ENCODE measurements at places on chromosomes 1 and 21.

DNA sequence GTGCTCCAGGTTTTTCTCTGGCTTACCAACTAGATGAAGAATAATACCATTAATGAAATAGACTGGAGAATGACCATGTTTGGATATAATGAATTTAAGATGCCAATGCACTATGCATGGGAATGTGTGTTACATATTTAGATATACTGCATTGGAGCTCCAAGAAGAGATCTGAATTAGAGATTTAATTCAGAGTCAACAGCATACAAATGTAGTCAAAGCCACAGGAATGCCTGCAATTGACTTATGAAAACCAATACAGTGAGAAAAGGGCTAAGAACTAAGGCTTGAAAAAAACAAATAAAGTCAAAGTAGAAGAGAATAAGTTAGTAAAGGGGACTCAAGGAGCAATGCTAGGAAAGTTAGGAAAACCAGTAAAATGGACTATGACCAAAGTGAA is 59.1 kb downstream of the USP24 start:
- H3K27ac ChIP-seq, result peak overlapping the region; percentile 25
- H3K36me3 ChIP-seq, result peaks cover 61% of the 10 kb centered on the region
- H3K27me3 ChIP-seq, result no peaks in the 10 kb centered on the region
- H3K4me3 ChIP-seq, result no peak overlapping the region
- H3K4me1 ChIP-seq, result peaks cover 31% of the 10 kb centered on the region

DNA sequence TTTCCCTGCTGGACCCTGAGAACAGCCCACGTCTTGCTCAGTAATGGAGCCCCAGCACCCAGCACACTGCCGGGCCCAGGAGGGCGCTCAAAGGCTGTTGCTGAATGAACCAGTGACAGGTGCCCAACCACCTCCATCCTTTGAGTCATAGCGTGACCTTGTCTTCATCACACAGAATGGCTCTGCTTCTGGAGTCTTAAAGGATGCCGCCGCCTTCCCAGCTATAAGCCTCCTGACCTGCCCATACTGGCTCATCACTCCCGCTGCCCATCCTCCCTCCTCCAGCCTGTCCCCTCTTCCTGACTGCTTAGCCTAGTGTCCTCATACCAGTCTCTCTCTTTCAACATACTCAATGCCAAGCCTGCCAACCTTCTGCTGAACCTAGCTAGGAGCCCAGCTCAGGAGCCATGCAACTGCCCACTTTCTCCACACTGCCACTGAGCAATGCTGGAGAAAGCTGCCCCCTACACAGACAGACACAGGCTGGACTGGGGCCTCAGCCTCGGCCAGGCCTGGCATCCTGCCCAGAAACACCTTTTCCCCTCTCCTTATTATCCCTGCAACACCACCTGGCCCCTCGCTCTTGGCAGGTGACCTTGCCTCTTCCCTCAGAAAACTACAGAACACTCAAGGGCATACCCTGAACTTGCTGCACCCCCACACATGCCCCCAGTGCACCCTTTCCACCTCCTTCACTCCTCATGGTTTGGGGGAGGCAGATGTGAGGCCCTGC is 14.1 kb downstream of the TTC39A start:
- H3K4me1 ChIP-seq, result peaks cover 13% of the 10 kb centered on the region
- H3K27ac ChIP-seq, result no peak overlapping the region
- H3K4me3 ChIP-seq, result no peak overlapping the region
- DNase-seq, result no peak

GRCh38 chr1:36453051-36453450 is 2.8 kb upstream of the OSCP1 start:
- H3K36me3 ChIP-seq, result peaks cover 34% of the 10 kb centered on the region
- no peak for DNase-seq
- no peak overlapping the region for H3K4me3 ChIP-seq
- peaks cover 27% of the 10 kb centered on the region for H3K4me1 ChIP-seq

- no peak overlapping the region for H3K27ac ChIP-seq
- no peak overlapping the region for H3K4me3 ChIP-seq
- H3K4me1 ChIP-seq, result no peaks in the 10 kb centered on the region
- no peaks in the 10 kb centered on the region for H3K27me3 ChIP-seq
- DNase-seq, result no peak
These were observed 154.2 kb upstream of the DAB1 start for GRCh38 chr1:57578099-57578498.

GRCh38 chr1:162916407-162916806 is 55.4 kb upstream of the CCDC190 start:
- peaks cover 4% of the 10 kb centered on the region for H3K27me3 ChIP-seq
- no peak for DNase-seq
- H3K4me1 ChIP-seq, result no peaks in the 10 kb centered on the region
- no peak overlapping the region for H3K4me3 ChIP-seq
- peaks cover 1% of the 10 kb centered on the region for H3K36me3 ChIP-seq

DNA sequence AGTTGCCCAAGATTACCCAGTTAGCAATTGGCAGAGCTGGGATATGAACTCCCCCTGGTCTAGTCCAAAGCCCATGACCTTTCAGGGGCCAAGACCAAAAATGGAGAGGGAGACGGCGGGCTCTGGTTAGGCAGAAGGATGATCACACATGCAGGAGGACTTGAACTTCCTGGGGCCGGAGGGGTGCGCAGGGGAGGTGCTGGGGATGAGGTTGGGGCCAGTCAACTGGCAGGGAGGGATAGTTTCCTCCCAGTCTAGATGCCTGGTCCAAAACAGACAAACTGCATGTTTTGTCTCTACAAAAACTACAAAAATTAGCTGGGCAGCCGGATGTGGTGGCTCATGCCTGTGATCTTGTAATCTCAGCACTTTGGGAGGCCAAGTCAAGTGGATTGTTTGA is 78.1 kb downstream of the NKAIN1 start:
- peaks cover 3% of the 10 kb centered on the region for H3K27me3 ChIP-seq
- H3K27ac ChIP-seq, result no peak overlapping the region
- peaks cover 1% of the 10 kb centered on the region for H3K4me1 ChIP-seq

GRCh38 chr1:21703318-21703963 is 34.3 kb upstream of the RAP1GAP start:
- no peak overlapping the region for H3K27ac ChIP-seq
- peaks cover 51% of the 10 kb centered on the region for H3K36me3 ChIP-seq
- peaks cover 4% of the 10 kb centered on the region for H3K4me1 ChIP-seq

- H3K27ac ChIP-seq, result no peak overlapping the region
- H3K27me3 ChIP-seq, result no peaks in the 10 kb centered on the region
- H3K4me3 ChIP-seq, result no peak overlapping the region
- DNase-seq, result no peak
- H3K36me3 ChIP-seq, result no peaks in the 10 kb centered on the region
These were observed 2.1 kb downstream of the S100A16 start for GRCh38 chr1:153610811-153611301.

GRCh38 chr1:104163912-104164476 is 414.3 kb downstream of the AMY1C start:
- no peaks in the 10 kb centered on the region for H3K36me3 ChIP-seq
- no peak for DNase-seq
- no peak overlapping the region for H3K27ac ChIP-seq
- H3K4me3 ChIP-seq, result no peak overlapping the region
- H3K4me1 ChIP-seq, result no peaks in the 10 kb centered on the region

- H3K36me3 ChIP-seq, result no peaks in the 10 kb centered on the region
- no peak overlapping the region for H3K27ac ChIP-seq
- no peak overlapping the region for H3K4me3 ChIP-seq
- no peaks in the 10 kb centered on the region for H3K27me3 ChIP-seq
- H3K4me1 ChIP-seq, result no peaks in the 10 kb centered on the region
These were observed 895.6 kb downstream of the TTLL7 start for GRCh38 chr1:83103341-83103740.

DNA sequence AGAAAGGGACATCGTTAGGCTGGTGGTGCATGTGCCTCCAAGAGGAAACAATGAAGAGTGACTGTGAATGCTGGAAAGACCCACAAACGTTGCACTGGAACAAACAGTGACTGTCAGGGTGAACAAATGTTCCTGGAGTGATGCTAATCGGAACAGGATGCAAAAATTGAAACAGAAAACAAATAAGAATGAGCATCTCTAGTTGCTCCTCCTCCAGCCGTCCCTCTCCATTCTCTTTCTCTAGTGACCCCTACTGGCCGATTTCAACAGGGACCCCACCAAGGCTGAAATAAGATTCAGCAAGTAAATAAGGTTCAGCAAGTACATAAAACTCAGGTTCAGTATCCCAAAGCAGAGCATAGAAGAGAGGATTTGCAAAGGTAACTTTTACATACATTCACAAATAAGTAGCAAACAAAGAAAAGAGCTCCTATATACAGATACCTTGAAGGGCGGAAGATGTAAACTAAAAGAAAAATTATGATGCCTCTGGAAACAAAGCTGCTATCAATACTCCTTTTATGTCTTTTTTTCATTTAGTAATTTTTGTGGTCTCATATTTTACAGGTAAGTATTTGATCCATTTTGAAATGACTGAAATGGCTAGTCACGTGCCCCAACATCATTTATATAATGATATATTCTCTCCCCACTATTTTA is 836.1 kb upstream of the ADAMTS5 start:
- no peak overlapping the region for H3K27ac ChIP-seq
- H3K4me3 ChIP-seq, result no peak overlapping the region
- no peaks in the 10 kb centered on the region for H3K4me1 ChIP-seq
- no peaks in the 10 kb centered on the region for H3K36me3 ChIP-seq

- peak overlapping the region; percentile 75 for H3K27ac ChIP-seq
- DNase-seq, result no peak
- no peaks in the 10 kb centered on the region for H3K27me3 ChIP-seq
- H3K4me3 ChIP-seq, result peak overlapping the region; percentile 62
These were observed 63.7 kb downstream of the MACF1 start for GRCh38 chr1:39268112-39268581.

DNA sequence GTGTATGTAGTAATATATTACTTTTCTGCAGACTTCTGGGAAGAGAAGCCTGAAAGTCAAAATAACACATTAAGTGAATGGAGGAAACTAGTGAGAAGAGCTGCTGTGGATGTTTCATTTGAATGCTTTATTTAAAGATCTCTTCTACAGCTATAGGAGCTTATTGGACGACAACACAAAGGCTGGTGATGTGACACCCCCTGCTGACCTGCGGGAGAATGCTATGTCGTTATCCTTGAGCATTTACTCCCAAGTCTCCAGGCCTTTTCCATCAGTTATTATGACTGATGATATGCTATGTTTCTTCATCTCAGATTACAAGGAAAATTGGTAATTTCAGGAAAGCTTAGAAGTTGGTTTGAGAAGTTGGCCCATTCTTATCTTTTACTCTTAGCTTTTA is 22.3 kb upstream of the PLA2G4A start:
- no peak overlapping the region for H3K27ac ChIP-seq
- no peaks in the 10 kb centered on the region for H3K4me1 ChIP-seq
- DNase-seq, result no peak
- H3K4me3 ChIP-seq, result no peak overlapping the region

- no peak for DNase-seq
- H3K36me3 ChIP-seq, result no peaks in the 10 kb centered on the region
- H3K27ac ChIP-seq, result no peak overlapping the region
- H3K27me3 ChIP-seq, result peaks cover 28% of the 10 kb centered on the region
- H3K4me3 ChIP-seq, result no peak overlapping the region
These were observed 91.9 kb downstream of the IGSF21 start for GRCh38 chr1:18199462-18199861.

GRCh38 chr1:6033986-6034749 is 11.5 kb upstream of the KCNAB2 start:
- H3K4me3 ChIP-seq, result no peak overlapping the region
- peaks cover 76% of the 10 kb centered on the region for H3K4me1 ChIP-seq
- peak; percentile 48 for DNase-seq
- H3K27me3 ChIP-seq, result no peaks in the 10 kb centered on the region

DNA sequence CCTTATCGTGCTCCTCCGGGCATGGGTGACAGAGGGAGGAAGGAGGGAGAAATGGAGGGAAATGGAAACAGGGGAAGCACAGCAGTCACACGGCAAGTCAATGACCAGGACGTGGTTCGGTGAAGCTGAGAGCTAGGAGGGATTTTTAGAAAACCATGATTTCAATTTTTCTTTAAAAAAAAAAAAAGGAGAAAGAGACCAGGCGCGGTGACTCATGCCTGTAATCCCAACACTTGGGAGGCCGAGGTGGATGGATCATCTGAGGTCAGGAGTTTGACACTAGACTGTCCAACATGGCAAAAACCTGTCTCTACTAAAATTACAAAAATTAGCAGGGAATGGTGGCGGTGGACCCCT is 776 bp upstream of the TNFRSF9 start:
- H3K27ac ChIP-seq, result peak overlapping the region; percentile 99
- H3K27me3 ChIP-seq, result no peaks in the 10 kb centered on the region
- H3K36me3 ChIP-seq, result peaks cover 43% of the 10 kb centered on the region
- peak overlapping the region; percentile 93 for H3K4me3 ChIP-seq
- no peak for DNase-seq

- peaks cover 14% of the 10 kb centered on the region for H3K4me1 ChIP-seq
- no peaks in the 10 kb centered on the region for H3K36me3 ChIP-seq
- DNase-seq, result no peak
- H3K27ac ChIP-seq, result no peak overlapping the region
These were observed 19.3 kb upstream of the KLHDC8A start for GRCh38 chr1:205375835-205376545.

DNA sequence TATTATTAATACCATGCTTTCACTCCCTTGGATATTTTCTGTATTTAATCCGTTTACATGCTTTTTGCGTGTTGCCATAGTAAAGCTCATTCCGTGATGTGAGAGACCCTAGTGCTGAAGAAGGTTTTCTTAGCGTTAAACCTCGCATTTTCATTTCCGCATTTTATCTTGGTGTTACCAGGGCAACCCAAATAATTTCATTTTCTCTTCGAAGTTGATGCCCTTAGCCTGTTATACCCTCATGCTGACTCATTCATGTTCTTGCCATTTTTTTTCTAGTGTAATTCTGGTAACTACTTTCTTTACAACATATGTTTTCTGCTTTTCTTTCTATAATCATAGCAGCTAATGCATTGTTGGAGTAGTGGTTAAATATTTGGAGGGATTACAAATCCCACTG is 37.2 kb downstream of the LRRC8C start:
- no peaks in the 10 kb centered on the region for H3K27me3 ChIP-seq
- H3K4me1 ChIP-seq, result peaks cover 95% of the 10 kb centered on the region
- H3K4me3 ChIP-seq, result peak overlapping the region; percentile 54
- DNase-seq, result no peak
- H3K36me3 ChIP-seq, result peaks cover 45% of the 10 kb centered on the region

GRCh38 chr21:35303085-35303484 is 254.0 kb upstream of the RUNX1 start:
- H3K27me3 ChIP-seq, result peaks cover 4% of the 10 kb centered on the region
- no peak overlapping the region for H3K4me3 ChIP-seq
- H3K4me1 ChIP-seq, result no peaks in the 10 kb centered on the region
- no peaks in the 10 kb centered on the region for H3K36me3 ChIP-seq
- no peak for DNase-seq
- H3K27ac ChIP-seq, result no peak overlapping the region

Measured in activated naive CD8-positive, alpha-beta T cell treated with anti-CD3 and anti-CD28 coated beads, Interleukin-2, amount 50 U/mL, for 24 hours (primary cell).